ENCODE measurements at places on chromosomes 16 and 17. TPM values are rescaled to one million over a fixed set of nuclear protein-coding genes. Genes with fewer than 3 reads are reported as not detected.

DNA sequence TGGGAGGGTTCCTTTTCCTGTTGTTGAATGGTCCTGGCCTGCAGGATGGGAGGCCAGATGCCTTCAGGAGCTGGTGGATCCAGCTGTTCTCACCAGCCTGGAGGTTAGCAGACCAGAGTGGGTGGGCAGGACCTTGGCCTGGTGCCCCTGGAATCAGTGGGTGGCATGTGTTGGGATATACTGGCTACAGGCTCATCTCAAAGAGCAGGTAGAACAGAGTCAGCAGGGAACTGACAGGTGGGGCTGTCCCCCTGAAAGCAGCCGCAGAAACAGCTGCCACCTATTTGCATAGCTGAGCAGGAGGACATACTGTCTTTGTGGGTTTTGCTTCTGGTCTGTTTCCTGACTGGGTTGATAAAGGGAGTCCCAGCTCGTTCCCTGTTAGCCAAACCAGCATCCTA lies 144.1 kb downstream of the RAB11FIP4 start:
- DNase-seq, result no peak

- DNase-seq, result no peak
These were observed 411.0 kb downstream of the CPPED1 start for GRCh38 chr16:12392585-12393091.

Gene KRTAP9-2
- not detected for total RNA-seq

DNA sequence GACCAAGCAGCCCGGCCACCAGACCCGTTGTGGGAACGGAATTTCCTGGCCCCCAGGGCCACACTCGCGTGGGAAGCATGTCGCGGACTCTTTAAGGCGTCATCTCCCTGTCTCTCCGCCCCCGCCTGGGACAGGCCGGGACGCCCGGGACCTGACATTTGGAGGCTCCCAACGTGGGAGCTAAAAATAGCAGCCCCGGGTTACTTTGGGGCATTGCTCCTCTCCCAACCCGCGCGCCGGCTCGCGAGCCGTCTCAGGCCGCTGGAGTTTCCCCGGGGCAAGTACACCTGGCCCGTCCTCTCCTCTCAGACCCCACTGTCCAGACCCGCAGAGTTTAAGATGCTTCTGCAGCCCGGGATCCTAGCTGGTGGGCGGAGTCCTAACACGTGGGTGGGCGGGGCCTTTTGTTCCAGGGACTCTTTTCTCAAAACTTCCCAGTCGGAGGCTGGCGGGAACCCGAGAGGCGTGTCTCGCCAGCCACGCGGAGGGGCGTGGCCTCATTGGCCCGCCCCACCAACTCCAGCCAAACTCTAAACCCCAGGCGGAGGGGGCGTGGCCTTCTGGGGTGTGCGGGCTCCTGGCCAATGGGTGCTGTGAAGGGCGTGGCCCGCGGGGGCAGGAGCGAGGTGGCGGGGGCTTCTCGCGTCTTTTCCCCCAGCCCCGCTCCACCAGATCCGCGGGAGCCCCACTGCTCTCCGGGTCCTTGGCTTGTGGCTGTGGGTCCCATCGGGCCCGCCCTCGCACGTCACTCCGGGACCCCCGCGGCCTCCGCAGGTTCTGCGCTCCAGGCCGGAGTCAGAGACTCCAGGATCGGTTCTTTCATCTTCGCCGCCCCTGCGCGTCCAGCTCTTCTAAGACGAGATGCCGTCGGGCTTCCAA lies at the start of gene SLC2A4:
Gene SLC2A4 (plus strand): TSS at position 645 of the 879 bp plus-strand sequence. CDS start 217 bp downstream, at position 862.
- DNase-seq, result peak; percentile 83

DNA sequence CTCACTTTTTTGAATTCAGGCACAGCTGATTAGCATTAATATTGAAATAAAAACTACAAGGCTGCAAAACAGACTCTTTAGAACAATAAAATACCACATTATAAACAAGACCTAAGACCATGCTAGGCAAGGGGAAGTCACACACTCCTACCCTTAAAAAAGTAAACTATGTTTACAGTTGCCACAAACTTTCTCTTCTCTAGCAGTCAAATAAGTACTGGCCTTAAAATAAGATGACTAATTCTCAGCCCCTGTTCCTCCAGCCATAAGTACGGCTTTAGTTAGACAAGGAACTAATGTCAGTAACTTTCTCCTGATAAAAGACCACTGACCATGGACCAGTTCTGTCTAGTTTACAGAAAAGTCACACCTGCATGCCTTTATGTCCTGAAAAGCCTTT lies 19.5 kb upstream of the CPHXL start:
- DNase-seq, result no peak

DNA sequence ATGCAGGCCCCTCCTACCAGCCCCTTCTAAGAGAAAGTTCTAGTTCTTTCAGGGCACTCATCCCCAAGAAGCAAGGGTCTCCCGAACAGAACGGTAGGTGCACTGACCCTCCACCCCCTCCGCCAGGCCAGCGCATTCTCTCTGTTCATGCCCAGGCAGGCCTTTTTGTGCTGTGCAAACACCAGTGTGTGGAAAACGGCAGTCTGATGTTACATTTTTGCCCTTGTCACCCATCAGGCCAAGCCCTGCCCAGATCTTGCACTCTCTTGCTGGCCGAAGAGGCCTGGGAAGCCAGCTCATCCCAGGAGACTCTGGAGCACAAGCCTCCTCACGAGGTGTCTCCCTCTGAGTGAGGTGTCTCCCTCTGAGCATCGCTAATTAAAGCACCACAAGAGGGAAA lies 16.1 kb upstream of the MTSS2 start:
- DNase-seq, result no peak

GRCh38 chr16:59455497-59455896 lies 721.4 kb upstream of the GOT2 start:
- no peak for DNase-seq

DNA sequence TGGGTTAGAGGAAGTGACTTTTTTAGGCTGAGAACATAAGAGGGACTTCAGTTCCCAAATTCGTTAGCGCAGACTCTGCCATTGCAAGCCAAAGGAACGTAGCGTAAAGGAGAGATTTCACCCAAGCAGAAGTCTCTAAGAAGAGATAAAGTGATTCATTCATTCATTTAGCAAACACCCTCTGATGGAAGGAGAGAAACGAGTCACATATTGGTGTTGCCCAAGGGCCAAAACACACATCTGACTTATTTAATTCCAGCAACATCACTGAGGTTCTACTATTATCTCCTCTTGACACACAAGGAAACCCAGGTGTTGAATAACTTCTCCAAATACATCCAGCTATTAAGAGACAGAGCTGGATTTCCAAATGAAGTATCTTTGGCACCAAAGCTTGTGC lies 85.7 kb upstream of the CACNG3 start:
- DNase-seq, result no peak

DNA sequence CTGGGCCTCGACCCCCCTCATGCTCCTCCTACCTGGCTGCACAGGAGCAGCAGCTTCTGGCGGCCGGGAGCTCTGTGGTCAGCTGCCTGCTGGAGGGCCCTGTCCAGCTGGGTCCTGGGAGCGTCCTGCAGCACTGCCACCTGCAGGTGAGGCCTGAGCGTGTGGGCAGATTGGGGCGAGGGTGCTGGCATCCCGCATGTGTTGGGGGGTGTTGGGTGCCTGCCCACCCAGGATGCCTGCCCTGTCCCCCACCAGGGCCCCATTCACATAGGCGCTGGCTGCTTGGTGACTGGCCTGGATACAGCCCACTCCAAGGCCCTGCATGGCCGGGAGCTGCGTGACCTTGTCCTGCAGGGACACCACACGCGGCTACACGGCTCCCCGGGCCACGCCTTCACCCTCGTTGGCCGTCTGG lies 16.5 kb downstream of the FCSK start:
- no peak for DNase-seq

GRCh38 chr16:50697881-50698767 lies 4.7 kb downstream of the NOD2 start:
- no peak for DNase-seq
